MV-4-11 (cell line): ENCODE measurements at places on chromosomes 13 and 19.

- DNase-seq: no peak
These were observed 21.6 kb downstream of the MAST3 start for GRCh38 chr19:18119013-18119716.

- DNase-seq: peak; percentile 51
These were observed 7.2 kb downstream of the AXL start for GRCh38 chr19:41226053-41226873.

DNA sequence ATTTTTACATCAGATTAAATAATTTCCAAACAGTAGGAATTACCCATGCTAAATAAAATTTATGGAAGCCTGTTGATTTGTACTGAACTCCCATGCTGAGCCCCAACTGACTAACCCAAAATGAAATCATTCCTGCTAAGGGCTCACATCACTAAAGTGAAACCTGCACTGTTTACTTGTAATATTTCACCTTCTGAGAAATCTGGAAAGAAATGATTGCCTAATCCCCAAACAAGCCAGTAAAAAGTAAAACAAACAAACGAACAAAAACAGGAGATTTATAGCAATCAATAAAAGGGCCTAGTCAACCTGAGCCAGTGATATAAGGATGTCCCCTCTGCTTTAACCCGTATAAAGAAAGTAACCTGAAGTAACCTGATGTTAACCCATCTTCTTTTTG lies 1599.8 kb downstream of the OLFM4 start:
- DNase-seq: no peak

GRCh38 chr19:35074426-35075201 lies 33.1 kb downstream of the HPN start:
- DNase-seq: no peak

GRCh38 chr13:109684824-109685202 lies 101.6 kb downstream of the IRS2 start:
- DNase-seq: no peak

DNA sequence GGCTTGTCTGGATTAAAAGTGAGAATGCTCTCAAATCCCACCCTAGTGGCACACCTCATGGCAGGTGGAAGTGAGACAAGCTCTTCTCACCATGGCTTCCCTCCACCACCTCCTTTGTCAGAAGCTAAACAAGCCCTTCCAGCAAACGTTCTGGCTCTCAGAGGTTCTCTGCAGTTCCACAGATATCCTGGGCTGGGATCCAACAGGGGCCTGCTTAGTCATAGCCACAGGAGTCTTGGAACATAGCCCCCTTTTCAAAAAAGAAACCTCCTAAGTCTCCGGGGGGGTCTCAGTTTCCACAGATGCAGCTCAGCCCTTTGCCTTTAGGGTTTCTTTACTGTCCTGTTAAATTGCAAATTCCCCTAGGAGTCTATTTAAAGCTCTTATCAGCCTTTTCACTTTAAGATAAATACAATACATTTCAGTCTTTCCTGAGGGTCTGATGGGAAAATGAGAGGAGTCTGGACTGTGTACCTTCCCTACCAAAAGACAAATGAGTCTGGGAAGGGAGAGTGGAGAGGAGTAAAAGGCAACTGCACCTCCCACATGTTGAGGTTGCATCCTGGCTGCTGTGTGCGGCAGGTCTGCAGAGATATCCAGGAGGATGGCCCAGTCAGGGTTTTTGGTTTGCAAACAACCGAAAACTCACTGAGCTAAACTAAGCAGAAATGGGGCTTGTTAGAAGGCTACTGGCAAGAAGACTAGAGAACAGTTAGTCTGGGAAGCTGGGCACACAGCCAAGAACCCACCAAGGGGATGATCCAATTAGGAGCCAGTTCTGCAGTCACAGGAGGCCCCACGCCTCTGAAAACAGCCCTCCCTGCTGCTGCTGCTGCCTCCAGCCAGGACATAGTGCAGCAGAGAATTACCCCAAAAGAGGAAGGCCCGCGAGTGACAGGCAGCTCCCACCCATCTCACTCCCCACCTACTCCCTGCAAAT lies 41.4 kb upstream of the SERP2 start:
- DNase-seq: no peak

DNA sequence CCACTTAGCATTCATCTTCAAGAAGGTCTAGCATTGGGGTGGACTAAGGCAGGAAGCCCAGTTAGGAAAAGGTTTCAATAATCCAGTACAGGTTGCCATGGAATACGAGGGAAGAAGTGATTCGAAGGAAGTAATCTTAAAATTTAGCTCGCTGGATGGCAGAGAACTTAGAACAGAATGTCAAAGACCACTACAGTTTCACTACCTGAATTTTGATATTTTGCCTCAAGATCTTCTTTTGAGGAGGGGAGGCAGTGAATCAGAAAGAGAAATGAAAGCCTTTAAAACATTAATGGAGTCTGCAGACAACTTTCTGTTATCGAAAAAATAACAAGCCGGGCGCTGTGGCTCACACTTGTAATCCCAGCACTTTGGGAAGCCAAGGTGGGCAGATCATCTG lies 7.0 kb upstream of the RAB8A start:
- DNase-seq: peak; percentile 90

DNA sequence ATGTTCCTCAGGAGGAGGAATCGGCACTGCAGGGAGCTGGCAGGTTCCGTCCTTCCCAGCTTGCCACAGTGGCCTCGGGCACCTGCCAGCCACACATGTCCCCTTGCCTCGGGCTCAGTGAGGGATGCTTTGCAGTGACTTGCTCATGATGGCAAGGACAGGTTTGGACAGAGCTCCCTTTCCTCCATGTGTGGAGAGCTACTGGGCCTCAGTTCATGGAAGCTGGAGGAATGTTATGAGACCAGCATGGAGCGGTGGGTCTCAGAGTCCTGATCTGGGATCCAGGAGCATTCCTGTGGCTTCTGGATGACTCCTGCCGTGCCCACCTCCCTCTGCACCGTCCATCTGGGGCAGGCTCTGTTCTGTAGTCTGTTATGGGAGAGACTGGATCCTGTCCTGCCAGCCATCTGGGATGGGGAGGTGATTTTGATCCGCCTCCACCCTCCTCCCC lies 59.2 kb downstream of the SIPA1L3 start:
- no peak for DNase-seq

GRCh38 chr19:15180451-15181390 lies 20.1 kb downstream of the NOTCH3 start:
- no peak for DNase-seq

DNA sequence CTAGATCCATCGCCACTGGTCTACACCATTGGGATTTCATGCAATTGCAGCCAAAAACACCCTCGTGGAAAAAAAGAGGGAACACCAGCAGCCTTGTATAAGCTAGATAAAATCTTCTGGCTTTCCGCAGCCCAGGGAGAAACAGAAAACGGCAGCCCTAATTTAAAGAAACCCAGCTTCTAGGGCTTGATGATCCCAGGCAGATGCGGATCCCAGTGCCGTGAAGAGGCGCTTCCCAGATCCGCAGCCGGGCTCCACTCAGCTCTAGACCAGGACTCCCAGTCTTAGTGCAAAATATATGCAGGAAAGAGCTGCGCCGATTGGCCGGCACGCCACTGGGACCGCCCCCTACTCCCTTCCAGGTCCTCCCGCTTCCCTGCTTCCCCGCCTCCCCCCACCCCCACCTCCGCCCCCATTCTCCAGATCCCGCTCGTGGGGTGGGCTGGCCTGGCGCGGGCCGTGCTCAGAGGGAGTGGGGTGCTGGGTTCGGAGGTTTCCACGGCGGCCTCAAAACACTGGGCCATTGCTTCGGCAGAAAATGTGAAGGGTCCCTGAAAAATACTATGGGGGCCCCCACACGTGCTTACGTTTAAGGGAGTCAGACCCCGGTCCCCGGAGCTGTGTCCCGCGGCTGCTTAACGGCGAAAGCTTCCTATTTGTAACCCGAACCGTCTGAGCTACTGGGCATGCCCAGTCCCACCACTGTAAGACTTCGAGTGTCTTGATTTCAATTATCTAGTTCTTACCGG lies 63.1 kb downstream of the SERP2 start:
- DNase-seq: peak; percentile 36

DNA sequence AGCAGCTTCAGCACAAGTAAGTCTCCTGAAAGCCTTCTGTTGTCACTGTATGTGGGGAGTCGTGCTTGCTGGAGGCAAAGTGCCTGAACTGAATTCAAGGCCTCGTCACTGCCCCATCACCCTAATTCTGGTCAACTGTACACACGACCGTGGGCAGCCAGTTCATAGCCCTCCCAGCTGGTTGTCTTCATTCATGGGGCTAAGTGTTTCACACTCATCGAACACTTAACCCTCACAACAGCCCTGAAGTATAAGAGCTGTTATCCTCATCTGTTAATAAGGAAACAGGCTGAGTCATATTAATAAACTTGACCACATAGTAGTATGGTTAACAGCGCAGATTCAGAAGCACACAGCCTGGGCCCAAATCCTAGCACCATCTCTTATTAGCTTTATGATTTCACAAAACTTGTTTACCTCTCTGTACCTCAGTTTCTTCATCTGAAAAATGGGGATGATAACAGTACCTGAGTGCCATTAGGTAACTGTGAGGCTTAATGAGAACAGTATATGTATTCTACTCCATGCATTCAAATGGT lies 66.7 kb downstream of the CDADC1 start:
- DNase-seq: no peak

GRCh38 chr19:46014941-46015686 lies 7.7 kb downstream of the PGLYRP1 start:
- DNase-seq: no peak

DNA sequence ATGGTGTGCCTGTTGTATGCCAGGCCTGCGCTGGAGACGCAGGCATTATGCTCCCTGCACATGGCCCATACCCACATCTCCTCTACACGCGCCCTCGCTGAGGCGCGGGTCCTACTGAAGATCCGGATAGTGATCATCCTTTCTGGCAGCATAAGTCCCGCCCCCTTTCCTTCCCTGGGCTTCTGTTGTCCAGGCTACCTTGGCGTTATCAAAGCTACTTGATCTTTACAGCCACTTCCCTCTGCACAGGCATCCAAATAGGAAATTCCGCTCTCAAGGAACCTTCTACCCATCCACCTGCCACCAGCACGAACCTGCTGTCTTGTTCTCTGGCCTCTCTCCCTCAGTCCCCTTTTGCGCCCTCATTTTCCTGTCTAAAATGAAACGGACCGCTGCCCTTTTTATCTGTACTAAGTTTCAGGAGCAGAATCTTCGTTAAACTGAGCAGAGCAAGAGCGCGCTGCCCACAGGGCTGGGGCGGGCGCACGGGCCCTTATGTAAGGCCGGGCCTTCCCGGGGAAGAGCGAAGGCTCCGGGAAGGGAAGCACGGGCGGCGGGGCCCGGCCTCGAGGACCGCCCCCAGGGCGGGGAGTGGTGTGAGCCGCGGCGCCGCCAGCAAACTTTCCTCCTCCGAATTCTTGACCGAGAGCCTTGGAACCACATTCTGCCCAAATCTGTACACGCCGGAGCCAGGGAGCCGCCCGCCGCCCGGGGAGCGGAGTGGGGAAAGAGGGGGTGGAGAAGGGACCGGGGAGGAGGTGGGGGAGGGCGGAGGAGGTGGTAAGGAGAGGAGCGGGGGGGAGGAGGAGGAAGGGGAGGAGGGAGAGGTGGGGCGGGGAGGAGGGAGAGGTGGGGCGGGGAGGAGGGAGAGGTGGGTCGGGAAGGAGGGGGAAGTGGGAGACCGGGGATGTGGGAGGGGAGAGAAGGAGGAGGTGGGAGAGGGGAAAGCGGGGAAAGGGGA lies 920 bp upstream of the UBE2L5 start:
- DNase-seq: peak; percentile 22

GRCh38 chr19:6470173-6470572 lies 6.1 kb downstream of the CRB3 start:
- no peak for DNase-seq

DNA sequence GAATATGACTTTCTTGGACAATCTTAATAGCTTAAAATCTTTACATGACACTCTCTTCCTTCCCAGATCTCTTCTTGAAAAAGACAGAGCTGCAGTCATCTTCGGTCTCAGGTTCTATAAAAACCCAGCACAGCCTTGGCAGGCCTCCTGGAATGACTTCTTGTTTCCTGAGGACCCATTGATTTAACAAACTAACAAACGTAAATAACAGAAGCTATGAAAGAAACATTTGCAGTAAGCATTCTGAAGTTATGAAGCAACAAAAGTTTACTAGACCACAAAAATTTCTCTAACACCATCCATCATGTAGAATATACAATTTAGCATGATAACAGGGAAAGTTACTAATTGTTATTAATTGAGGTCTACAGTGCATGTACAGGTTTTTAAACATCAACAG lies 62.8 kb upstream of the STARD13 start:
- DNase-seq: no peak

GRCh38 chr19:49210901-49211451 lies 53.4 kb downstream of the TRPM4 start:
- no peak for DNase-seq

GRCh38 chr13:111469916-111470506 lies 149.6 kb downstream of the TEX29 start:
- DNase-seq: no peak

DNA sequence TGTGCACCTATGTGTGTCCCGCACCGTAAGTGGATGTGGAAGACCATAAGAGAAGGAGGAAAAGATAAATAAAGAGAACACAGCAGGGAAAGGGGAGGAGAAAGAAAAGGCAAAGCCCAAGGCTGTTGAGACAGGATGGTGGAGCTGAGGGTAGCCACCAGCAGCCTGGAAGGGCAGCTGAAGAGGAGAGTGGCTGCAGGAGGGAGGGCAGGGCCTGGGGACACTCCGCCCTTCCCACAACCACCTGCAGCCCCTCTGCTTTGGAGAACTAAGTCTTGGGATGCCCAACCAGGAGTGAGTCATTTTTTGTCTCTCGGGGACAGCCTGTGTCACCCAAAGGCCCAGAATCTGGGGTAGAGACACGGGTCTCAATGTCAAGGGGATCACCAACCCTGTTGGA lies 26.4 kb upstream of the CCNE1 start:
- no peak for DNase-seq

DNA sequence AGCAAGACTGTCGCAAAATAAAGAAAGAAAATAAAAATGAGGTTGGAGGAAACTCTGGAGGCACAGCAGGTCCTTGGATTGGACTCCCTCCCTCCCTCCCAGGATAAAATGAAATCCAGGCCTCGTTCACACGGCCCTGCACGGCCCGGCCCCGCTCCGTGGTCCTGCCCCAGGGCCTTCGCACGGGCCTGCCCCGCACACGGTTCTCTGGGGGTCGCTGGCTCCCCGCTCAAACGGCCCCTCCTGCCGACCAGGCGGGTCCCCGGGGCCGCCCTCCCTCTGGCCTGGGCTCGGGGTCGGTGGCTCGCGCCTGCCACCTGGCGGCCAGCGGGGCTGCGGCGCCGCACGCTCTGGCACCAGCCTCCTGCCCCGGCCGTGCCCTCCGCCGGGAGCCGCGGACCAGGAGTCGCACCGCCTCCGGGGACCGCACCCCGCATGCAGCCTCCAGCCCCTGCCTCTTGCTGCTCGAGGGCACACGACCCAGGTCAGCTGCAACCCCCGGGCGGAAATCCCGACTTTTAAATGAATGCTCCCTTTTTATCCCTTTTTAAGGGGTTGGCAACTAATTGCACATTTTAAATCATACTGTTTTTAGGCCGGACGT lies 1.5 kb upstream of the WDR18 start:
- DNase-seq: peak; percentile 59
